ENCODE measurements at places on chromosomes 4 and X. TPM values are rescaled to one million over a fixed set of nuclear protein-coding genes. Genes with fewer than 3 reads are reported as not detected.

The DGAT2L6 gene
- not detected for total RNA-seq

The OPRPN gene
- not detected for total RNA-seq

The IRAK1 gene
- total RNA-seq, result 270 TPM

The OSTC gene
- 1,094 TPM for total RNA-seq

The ATG4A gene
- total RNA-seq, result 8.9 TPM

The ZNF718 gene
- 2.2 TPM for total RNA-seq

The GAGE12F gene
- not detected for total RNA-seq

- DNase-seq, result no peak
Measured at GRCh38 chr4:21709031-21709430, 239.5 kb downstream of the KCNIP4 start.

DNA sequence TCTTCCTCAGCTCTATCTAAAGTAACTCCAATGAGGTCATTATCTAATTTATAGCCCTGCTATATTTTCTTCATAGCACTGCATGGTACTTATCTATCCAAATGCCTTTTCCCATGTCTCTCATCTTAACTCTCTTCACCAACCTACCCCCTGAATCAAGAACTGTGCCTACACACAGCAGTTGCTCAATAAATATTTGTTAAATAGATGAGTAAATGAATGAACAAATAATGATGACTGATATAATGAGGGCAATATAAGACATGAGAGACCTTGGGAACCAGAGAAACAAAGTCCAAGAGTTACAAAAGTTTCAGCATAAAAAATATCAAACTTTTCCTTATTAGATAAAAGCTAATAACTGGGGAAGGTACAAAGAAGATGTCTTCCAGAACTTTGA lies 19.6 kb downstream of the CAMK2D start:
- DNase-seq, result no peak

- no peak for DNase-seq
Measured at GRCh38 chr4:10239982-10240654, 123.5 kb upstream of the WDR1 start.

- DNase-seq, result no peak
Measured at GRCh38 chr4:156459584-156459983, 505.9 kb upstream of the CTSO start.

DNA sequence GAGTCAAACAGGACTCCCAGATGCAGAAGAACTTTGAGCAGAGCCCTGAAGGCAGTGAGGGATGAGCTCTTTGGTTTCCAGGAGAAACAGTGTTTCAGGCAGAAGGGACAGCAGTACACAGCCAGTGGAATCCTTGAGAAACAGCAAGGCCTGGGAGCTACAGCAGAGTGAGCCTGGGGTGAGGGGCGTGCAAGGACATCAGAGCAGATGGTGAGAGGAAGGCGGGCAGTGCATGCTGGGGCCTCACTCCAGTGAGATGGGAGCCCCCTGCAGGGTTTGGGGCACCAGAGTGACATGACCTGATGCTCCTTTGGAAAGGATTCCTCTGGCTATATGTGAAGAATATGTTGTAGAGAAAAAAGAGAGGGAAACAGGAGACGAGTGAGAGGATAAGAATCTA lies 98.1 kb upstream of the EGFL6 start:
- DNase-seq, result no peak

DNA sequence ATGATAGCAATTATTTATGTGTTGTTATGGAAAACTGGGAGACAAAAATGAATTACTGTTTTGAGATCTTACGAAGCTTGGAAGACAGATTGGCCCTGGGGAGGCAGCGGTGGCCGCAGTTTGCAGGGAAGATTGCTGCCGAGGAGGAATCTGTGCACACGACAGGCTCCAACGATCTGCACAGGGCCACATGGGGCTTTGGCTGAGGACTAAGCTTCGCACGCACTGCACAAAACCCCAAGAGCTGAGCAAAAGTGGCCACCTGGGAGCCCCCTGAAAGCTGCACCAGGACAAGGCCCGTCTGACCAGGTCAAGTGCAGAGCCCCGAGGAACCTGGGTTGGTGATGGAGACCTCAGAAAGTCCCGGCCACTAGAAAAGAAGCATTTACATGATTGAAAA lies 5.2 kb upstream of the PDE6B start:
- no peak for DNase-seq

GRCh38 chrX:70554081-70554480 lies 109.4 kb downstream of the DLG3 start:
- DNase-seq, result no peak

GRCh38 chrX:132763528-132763927 lies 194.9 kb downstream of the HS6ST2 start:
- DNase-seq, result no peak

DNA sequence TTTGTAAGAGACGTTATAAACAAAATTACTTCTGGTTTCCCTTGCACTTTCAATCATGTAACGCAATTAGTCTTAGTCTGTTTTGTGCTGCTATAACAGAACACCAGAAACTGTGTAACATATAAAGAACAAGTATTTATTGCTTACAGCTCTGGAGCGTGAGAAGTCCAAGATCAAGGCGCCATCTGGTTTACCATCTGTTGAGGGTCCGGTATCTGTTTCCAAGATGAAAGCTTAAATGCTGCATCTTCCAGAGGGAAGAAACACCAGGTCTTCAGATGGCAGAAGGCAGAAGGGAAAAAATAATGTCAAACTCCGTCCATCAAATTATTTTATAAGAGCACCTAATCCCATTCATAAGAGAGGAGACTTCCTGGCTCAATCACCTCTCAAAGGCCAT lies 474.1 kb downstream of the PDGFC start:
- DNase-seq, result no peak

DNA sequence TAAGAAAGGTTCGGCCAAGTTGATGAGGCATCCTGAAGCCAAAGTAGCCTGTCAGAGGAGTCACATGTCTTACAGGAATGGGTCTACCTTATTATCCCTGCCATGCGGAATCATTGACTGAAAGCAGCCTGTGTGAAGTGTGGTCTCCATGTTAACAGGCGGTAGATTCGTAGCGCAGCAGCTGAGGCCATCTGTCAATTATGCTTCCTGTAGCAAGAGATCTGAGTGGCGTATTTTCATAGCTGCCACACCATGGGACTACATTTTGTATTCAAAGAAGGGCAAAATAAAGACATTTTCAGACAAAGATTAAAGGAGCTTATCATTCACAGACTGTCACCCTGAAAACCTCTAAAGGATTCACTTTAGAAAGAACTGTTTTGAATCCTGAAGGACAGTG lies 11.2 kb upstream of the MED14 start:
- DNase-seq, result no peak

- DNase-seq, result no peak
Measured at GRCh38 chr4:10034612-10035104, 13.4 kb upstream of the SLC2A9 start.

DNA sequence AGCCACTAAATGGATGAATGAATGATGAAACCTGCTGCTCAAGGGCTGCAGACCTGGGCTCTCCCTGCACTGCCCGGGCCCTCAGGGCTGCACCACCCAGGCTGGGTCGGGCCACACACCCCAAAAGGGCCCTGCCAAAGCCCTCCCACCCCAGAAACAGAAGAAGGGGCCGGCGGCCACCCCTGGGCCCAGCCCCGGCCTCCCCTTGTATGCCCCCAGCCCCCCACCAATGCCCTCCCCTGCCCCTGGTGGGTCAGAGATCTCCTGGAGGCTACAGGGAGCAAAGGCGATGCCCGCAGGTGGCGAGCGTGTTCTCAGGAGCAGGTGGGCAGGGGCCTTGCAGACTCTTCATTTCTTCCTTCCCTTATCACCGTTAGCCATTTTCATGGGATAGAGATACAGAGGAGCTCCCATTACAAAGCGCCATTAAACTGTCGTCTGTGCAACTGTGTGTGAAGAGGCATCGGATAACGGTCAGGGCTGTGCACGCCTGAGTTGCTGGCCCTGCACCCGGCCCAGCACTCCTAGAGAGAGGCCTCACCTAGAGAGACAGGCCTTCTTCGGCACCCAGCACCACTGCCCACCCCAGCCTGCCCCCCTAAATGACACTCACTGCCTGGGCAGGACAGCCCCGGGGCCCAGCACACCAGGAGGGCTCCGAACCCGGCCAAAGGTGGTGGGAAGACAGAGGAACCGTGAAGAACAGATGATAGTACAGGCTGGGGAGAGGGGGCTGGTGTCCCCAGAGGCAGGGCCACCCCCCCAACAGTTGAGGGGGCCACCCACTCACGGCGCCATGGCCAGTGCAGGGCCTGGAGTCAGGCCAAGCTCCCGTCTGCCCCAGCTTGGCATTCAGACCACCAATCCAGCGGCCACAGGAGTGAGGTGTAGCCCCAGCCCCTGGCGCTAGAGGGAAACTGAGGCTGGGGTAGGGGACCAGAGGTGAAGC lies 133.7 kb downstream of the FAM53A start:
- DNase-seq, result no peak

DNA sequence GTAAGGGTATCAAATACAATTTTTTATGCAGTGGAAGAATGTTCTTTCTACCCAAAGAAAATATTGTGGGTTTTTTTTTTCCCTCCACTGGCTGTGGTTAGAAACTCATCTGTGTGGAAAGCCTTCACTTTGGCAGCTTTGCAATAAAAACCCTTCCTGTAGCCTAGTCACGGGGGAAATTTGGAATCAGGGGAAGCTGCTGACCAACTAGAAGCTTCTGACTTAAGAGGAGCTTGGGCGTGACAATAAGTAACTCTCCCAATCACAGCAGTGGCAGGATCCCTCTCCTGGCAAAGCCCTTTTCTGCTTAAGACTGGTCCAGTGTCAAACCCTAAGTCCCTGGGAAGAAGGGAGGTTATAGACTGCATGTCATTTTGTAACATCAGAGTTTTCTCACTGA lies 87.9 kb downstream of the LRRC66 start:
- DNase-seq, result peak; percentile 76

Data from MG63 (cell line).